ENCODE measurements at places on chromosomes 5 and 9. TPM values are rescaled to one million over a fixed set of nuclear protein-coding genes. Genes with fewer than 3 reads are reported as not detected.

The C9 gene
- total RNA-seq: not detected

The ENHO gene
- 37.6 TPM for total RNA-seq

The CSF2 gene
- not detected for total RNA-seq

DNA sequence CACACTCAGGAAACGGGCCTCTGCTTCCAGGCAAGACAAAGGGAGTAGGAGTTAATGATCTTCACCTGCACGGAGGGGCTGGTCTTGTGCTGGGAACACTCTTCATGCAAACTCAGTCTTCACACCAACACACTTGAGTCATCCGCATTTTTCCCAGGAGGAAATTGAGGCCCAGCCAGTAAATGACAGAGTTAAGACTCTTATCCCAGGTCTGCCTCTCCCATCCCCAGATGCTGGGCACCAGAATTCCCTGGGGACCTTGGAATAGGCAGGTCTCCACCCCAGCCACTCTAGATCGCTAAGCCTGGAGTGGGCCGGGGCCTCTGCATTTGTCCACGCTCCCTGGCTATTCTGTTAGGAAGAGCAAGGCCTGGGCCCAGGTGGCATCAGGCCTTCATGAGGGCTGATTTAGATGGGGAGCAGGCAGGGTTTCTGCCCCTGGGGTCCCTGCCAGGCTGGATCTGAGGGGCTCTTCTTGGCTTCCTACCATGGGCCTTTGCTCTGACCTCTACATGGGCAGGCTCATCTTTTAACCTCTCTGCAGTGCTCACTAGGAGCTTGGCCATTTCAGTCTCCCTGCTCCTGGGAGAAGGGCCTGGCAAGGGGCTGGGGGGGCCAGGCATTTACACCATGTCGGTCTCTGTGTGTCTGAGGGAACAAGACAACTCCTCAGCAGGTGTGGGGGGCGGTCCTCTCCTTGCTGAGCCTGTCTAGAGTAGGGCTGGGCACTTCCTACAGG, 77.3 kb downstream of the AMBP start:
- no peak for DNase-seq

GRCh38 chr5:136768457-136768856, 403.1 kb upstream of the TRPC7 start:
- DNase-seq: no peak

DNA sequence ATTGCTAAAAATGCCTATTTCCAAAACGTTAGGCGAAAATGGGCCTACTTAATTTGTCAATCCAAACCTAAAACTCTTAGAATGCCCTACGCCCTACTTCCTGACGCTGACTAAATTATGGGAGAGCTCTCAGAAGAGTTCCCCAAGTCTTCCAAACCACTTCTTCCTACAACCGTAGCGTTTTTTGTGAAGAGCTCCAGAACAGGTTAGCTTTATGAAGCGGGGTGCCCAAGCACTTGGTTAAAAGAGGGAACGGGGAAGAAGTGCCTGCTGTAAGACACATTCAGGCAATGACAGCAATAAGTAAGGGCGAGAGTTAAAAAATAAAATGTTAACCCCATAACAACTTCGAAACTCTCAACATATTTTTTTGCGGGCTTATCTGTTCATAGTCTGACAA, 2.8 kb downstream of the ELAVL2 start:
- no peak for DNase-seq

DNA sequence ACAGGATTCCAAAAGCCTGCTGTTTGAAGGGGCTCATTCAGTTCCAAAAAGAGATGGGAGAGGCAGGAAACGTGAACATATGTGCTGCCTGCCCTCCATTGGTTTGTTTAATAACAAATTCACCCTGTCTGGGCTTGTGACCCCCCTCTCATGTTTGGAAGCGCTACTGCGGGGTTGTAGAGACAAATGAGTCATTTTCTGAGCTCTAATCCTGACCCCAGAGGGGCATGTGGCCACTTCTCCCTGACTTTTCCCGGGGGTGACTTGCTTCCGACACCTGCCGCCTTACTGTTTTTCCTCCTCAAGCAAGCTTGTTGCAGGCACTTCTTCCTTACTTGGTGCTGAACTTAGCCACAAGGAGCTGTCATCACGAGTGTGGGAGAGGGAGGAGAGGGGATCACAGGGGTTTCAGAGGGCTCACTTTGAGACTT, 75.9 kb downstream of the LMNB1 start:
- DNase-seq: no peak

DNA sequence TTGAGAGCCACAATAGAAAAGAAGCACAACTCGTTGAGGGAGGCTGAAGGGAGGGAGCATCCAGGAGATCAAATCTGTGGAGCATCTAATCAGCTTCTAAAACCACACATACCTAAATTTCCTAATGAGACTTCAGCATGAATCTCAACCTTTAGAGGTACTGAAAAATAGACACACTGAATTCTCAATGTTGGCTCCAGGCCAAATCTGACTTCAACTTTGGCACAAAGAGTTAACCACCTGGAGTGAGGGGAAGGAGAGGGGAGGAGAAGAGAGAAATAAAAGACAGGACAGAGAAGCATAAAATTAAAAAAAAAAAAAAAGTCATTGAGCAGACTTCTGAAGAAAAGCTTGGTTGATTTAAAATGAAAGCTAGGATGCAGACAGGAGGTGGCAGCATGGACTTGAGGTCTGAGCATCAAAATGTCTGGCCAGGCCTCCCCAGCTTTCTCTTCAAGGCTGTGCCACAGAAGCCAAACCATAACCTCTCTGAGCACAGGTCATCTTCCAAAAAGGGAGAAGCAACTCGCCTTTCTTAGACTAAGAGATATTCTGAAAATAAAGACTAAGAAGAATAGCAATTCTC, 205.6 kb downstream of the DENND1A start:
- DNase-seq: no peak

Data from occipital lobe (tissue), 3 donors.